ENCODE measurements at places on chromosomes 11 and 22.

DNA sequence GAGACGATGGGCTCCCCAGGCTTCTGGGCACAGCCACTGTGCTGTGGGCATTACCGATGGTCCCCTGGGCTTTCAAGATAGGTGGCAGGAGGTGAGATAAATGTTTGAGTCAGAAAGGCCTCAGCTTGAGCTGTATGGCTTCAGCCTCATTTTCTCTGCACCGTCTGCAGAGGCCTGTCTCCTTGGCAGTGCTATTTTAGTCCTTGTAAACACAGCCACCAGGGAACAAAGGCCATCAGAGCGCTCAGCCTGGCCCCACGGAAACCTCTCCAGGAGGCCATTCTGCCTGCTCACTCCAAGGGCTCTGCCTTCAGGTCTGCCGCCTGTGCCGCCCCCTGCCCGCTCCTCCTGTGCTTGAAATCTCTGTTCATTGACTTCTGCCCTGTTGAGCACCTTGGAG, 1424.9 kb downstream of the TBC1D22A start:
- DNase-seq = no peak

GRCh38 chr22:23072077-23072910, 2.0 kb downstream of the GNAZ start:
- no peak for DNase-seq

- DNase-seq = no peak
Measured at GRCh38 chr11:65254724-65255123, 7.0 kb upstream of the POLA2 start.

DNA sequence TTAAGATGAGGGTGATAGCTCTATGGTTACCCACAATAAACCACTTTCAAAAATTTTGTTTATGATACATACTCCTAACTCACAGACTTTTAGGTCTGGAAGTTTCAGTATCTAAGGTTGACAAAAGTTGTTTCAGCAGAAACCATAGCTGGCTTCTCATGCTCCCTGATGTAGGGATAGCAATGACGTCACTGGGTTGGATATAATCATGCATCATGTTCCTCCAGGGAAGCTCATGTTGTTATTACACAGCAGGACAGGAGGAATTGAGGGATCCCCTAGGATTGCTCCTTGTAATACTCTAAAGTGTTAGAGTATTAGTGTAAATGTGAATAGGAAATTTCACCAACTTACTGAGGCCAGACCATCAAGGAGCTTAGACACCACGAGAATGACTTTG, 23.6 kb downstream of the APOL3 start:
- DNase-seq = no peak

DNA sequence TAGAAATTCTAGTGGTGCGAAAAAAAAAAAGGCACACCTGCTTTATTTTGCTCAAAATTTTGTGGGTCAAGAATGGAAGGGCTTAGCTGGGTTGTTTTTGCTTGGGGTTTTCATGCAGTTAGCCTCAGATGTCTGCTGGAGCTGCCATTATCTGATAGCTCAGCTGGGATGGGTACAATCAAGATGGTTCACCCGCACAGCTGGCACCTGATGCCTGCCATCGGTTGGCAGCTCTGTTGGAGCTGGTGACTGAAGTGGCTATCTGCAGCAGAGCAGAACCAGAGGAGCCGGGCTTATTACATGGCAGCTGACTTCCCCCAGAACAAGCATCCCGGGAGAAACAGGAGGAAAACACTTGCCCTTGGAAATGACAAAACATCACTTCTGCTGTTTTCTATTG, 12.1 kb upstream of the ELFN2 start:
- no peak for DNase-seq

DNA sequence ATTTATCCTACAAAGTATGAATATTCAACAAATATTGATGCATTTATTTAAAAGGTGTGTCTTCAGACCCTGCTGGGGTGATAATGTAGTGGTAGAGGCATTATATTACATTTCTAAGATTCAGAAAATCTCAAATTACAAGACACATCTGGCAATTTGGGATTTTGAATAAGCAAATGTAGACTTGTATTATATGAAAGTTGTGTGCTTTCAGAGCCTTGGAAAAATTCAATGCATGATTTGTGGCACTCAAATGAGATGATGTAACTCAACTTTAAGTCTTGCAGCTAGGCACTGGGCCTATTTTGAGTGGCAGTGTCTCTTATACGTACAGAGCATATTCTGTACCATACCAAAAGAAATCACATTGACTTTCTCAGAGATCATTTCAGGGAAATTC, 214.4 kb downstream of the ETS1 start:
- DNase-seq = no peak

Measured in midbrain (tissue), 1 donor.